T1000 (cell line): ENCODE measurements at places on chromosomes 1 and 21.

- DNase-seq: no peak
Measured at GRCh38 chr1:224377676-224378006, 21.0 kb downstream of the CNIH4 start.

GRCh38 chr1:172637522-172637921, 21.4 kb upstream of the FASLG start:
- DNase-seq: peak; percentile 50

GRCh38 chr1:85124091-85124490, 75.8 kb upstream of the MCOLN3 start:
- no peak for DNase-seq

DNA sequence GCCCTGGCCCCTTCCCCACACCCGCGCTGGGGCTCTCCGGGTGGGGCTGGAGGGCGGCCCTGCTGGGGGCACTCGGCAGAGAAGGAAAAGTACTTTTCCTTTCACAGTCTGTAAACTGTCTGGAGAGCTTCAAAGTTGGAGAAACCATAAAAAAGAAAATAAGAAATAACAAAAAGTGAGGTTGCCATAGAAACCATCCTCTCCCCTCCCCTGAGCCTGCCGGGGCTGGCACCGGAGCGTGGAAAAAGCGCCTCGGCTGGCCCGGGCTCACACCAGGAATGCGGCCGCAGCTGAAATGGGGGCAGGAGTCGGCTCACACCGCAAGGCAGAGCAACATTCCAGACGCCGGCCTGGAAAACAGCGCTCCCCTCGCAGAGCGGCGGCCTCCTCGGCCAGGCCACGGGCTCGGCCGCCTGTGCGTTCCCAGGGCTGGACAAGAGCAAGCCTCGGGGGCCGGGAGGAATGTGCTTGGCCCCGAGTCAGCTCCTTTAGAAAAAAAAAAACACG, 69.2 kb downstream of the MORN1 start:
- no peak for DNase-seq

DNA sequence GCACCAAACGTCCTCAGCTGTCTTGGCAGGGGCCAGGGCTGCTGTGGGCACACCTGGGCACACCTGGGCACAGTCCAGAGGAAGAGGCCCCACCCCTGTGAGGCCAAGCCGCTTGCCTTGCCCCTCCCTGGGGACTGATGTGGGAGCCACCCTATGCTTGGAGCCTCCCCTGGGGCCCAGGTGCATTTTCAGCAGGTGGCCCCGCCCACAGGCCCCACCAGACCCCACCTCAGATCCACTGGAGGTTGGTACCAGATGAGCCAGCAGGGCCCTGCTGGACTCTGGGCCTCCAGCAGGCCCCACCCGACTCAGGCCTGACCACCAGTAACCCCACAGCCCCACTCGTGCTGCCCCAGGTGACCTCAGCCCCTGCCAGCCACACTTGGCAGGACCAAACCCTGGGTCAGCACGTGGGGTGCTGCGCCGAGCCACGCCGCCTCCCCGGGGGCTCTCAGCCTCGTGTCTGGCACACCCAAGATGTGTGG, 8.8 kb downstream of the SLC19A1 start:
- DNase-seq: no peak

- DNase-seq: no peak
Measured at GRCh38 chr1:67688526-67689219, 3.7 kb downstream of the GADD45A start.

DNA sequence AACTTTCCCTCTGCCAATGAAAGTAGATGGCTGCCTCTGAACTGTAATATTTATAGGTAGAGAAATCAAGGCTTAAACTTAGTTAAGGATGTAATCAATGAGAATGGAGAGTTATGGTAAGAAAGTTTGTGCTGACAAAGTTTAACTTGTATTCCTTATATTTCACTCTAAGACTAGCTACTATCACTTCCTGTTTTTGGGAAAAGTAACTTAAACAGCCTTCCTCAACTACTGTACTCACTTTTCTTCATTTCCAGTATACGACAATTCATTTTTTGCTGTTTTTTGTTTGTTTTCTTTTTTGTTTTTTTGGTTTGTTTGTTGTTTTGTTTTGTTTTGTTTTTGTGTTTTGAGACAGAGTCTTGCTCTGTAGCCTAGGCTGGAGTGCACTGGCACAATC, 3.7 kb downstream of the RGS18 start:
- DNase-seq: no peak

DNA sequence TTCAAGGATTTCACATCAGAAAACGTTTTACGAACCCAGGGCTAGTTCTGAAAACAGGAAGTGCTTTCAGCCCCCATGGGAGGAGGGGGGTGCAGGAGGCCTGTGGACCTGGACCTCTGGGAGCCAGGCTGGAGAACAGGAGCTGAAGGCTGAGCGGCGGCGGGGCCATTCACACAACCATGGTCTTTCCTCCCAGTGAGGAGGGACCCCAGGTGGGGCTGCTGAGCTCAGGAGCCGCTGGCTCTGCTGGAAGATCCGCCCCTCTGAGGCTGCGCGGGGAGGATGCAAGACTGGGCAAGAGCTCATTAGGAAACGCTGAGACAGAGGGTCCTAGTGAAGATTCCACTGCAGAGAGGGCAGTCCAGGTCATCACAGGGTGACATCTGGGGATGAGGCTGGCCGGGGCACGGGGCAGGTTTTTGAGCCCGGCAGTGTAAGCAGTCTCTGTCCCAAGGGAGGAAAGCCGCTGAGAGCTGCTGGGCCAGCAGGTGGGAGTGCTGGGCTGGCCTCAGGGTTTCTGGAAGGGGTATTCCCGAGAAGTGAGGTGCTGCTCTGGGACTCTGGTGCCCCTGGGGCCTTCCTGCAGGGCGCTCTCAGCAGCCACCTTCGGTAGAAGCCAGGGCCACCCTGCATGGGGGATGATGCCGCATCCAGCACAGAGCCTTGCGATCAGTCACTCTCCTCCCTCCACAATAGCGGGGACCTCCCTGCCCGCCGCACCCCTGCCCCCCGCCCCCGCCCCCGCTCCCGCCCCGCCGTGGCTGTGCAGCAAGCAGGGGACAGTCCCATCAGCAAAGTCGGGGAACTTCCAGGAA, 7.5 kb downstream of the MX2 start:
- no peak for DNase-seq

DNA sequence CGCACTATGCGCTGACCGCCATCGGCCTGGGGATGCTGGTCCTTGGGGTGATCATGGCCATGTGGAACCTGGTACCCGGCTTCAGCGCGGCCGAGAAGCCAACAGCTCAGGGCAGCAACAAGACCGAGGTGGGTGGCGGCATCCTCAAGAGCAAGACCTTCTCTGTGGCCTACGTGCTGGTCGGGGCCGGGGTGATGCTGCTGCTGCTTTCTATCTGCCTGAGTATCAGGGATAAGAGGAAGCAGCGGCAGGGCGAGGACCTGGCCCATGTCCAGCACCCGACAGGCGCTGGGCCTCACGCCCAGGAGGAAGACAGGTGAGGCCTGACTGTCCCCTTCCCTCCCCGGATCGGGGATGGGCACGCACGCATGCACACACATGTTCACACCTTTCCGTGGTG, 31.9 kb upstream of the FHAD1 start:
- no peak for DNase-seq

DNA sequence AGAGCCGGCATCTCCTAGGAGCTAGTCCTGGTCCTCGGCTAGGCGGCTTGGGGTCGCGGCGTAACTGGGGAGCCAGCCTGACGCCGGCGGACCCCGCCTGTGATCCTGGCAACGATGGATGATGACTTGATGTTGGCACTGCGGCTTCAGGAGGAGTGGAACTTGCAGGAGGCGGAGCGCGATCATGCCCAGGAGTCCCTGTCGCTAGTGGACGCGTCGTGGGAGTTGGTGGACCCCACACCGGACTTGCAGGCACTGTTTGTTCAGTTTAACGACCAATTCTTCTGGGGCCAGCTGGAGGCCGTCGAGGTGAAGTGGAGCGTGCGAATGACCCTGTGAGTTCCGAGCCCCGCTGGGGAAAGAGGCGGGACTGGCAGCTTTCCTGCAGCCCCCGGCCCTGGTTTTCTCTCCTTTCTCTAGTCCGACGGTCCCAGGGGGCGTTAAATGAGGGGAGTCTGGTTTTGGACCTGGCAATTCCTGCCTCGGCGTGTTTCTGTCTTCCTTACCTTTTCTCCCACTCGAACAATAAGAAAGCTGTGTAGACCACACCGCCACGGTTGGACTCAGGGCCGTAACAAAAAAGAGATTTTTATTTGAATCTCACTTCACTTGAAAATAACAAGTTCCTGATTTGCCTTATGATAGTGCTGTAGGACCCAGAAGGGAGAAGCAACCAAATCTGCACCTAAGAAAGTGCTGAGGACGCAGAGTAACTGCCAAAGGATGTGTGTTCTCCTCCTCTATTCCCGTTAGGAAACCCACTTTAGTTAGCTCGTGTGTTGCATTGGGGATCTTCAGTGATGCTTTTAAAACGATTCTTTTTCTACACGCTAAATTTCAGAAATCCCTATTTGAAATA, at the start of gene SPRTN:
TSS of gene SPRTN (plus strand) at position 24 of the 859 bp plus-strand sequence. CDS start at position 115, 91 bp downstream.
- DNase-seq: no peak

- no peak for DNase-seq
Measured at GRCh38 chr1:234315091-234315541, 58.1 kb upstream of the COA6 start.

- DNase-seq: no peak
Measured at GRCh38 chr1:163399976-163400601, 78.3 kb downstream of the NUF2 start.

GRCh38 chr21:41304068-41304720, 12.4 kb upstream of the FAM3B start:
- no peak for DNase-seq

DNA sequence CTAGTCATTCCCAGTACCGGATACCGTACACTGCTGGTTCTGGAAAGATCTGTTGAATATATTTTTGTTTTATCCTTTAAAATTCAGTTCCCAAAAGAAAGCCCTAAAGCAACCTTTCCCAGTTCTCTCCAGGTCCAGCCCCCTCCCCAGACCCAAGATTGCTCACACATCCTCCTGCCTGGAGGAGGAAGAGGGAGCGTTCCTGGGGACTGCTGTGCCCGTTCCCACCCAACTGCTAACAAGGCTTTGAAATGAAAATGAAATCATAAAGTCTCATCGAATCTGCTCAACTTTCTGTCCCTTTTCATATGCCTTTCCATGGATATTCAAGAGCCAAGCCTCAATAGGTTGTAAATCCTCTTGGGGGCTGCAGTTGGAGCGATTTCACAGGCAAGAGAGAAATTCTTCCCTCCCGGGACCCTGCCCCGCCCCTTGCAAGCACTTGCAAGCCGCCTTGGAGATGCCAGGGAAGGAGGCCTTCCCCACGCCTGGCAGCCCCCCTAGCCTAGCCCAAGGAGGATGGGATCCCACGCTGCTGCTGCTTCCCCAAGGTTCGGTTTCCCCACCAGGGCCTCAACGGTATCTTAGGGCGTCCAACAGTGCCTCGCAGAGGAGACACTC, 113.2 kb upstream of the CACHD1 start:
- DNase-seq: no peak

DNA sequence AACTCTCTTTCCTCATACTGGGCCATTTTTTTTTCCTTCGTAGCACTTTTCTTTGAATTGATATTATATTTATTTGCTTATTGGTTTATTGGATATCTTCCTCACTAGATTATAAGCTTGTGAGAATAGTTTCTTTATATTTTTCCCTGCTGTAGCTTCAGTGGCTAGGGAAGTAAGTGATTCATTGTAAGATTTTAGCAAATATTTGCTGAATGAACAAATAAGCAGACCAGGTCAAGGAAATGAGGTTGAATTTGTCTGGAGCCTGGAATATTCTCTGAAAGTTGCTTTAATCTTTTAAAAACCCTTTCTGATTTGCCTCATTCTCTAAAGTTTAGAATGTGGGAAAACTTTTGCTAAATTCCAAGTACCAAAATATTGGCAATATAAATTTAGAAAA, 80.2 kb downstream of the RABGAP1L start:
- no peak for DNase-seq

DNA sequence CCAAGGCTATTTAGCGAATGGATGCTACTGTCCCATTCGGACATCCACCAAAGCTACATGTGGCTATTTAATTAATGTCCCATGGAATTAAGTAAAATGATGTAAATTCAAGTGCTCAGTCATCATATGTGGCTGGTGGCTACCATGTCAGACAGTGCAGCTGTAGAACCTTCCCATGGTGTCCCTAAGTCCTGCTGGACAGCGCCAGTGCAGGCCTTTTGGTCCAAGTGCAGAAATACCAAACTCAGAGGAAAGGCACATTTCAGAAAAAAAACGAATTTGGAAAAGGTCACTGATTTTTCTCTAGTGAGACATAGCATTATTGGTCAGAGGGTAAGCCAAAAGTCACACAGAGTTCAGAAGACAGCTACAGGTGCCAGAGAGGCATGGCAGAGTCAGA, 17.6 kb downstream of the TMPRSS2 start:
- no peak for DNase-seq

DNA sequence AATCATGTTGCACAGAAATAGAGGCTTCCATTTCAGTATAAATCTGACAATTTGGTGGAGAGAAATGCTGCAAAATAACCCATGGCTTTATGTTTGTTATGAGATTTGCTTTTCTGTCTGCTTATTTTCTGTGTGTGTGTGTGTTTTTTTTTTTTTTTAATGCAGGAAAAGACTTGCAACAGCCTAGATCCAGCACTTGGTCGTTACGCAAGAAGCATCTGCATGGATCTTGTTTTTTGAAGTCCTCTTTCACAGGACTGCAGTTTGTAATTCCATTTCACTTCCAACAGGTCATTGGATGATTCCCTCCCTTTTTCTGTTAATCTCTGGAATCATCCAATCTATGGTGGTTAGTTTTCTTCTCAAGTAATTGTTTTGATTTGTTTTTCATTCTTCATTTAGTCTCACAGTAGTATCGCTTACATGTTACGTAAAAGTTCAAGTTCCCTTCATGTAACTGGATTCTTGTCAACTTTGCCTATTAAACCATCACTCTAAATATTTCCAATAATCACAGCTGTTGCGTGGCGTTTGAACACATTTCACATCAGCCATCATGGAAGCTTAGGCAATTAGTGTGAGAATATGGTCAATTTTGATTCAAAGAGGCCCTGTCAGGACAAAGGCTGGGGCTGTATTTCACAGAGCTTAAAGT, 312.9 kb downstream of the NFIA start:
- no peak for DNase-seq

GRCh38 chr1:76766381-76766780, 100.9 kb upstream of the ST6GALNAC5 start:
- DNase-seq: no peak

DNA sequence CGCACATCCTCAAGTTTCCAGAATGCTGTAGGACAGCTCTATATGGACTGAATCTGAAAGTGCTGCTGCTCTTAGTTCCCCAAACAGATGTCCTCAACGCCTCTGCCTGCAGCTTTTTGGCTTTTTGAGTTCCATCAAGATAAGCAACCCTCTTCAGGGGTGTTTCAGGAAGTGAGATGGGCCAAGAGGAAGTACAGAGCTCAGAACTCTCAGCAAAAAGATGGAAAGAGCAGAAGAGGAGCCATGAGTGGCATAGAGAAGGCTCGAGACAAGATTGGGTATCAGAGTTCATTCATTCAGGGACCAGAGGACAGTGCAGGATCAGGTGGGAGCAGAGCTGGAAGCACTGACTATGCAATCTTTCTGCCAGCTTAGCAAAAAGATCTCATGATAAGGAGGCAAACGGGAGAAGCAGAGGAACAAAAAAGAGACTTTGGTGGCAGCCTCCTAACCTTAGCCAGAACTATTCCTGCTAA, at the start of the genes ADORA3 and TMIGD3:
TSS of gene ADORA3 (minus strand) at position 49 of the 476 bp plus-strand sequence. CDS start 279 bp downstream, outside the sequence.
TSS of gene TMIGD3 (minus strand) at position 49 of the 476 bp plus-strand sequence. CDS start 279 bp downstream, outside the sequence.
- DNase-seq: no peak
